ENCODE measurements at places on chromosomes 7 and 10.

GRCh38 chr10:49622426-49623425 is 8.9 kb downstream of the CHAT start:
- no peak for DNase-seq

DNA sequence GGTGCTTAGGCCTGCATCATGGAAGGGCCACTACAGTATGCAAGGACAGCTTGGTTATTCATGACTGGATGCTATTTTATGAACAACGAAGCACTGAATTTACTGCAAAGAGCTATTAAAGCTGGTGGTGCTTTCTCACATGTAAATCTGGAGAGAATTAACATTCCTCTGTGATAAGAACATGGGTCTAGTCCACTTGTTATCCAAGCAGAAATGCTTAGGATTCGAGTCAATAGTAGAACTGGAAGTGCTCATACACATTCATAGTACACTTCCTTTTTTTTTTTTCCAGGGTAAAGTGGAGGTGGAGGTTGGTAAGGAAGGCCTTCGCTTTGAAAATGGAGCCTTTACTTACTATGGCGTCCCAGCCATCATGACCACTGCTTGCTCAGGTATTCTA is 35.0 kb downstream of the CNNM1 start:
- no peak for DNase-seq

DNA sequence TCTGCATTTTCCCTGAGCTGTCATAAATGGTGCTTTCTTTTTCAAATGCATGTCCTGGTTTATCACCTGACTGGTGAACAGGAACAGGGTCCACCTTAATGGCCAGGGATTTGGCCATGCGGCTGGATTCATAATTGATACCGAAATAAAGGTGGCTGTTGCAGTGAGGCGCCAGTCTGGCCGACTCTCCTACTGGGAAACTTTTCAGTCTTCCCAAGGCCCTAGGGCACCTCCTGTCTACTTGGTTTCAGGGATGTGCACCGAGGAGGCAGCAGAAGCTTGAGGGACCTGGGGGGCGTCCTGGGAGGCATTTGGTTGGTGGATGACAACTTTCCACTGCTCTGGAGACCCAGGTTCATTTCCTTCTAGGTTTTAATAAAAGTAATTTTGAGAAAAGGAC is 46.4 kb upstream of the FIGNL1 start:
- DNase-seq, result no peak

DNA sequence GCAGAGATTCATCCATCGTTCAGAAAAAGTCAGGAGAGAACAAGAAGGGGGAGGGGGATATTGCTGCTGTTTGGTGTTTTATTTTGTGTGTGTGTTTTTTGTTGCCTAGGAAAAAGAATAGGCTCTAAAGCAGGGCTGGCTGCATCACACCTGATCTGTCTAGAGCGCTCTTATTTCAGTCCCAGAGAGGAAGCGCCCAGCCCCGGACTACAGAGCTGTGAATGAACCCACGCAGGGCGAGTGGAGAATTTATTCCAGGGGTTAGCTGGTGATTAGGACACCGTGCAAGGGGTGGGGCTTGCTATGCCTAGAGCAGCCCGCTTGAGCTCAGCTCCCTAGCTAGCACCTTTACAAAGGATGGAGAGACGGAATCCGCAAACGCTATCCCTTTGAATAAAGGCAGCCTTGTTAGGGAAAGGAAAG is 621 bp upstream of the FAM13C start:
- DNase-seq, result no peak

DNA sequence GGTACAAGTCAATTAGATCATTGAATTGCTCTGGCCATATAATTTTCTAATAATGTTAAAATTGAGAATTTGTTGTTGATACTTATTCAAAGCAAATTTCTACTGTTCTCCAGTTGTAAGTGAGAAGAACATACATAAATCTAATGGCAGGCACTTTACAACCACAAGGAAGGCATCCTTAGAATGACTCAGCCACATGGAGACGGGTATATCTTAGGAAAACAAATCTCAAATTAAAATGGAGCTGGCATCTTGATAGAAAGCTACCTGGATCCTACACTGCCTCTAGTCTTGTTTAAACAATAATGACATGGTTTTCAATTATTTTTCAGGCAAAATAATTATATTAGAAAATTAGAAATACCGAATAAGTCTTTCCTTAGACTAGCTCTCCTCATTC is 1183.7 kb upstream of the SORCS1 start:
- DNase-seq, result no peak

- DNase-seq, result no peak
These were observed 83.9 kb downstream of the DNAJB9 start for GRCh38 chr7:108653526-108653925.

DNA sequence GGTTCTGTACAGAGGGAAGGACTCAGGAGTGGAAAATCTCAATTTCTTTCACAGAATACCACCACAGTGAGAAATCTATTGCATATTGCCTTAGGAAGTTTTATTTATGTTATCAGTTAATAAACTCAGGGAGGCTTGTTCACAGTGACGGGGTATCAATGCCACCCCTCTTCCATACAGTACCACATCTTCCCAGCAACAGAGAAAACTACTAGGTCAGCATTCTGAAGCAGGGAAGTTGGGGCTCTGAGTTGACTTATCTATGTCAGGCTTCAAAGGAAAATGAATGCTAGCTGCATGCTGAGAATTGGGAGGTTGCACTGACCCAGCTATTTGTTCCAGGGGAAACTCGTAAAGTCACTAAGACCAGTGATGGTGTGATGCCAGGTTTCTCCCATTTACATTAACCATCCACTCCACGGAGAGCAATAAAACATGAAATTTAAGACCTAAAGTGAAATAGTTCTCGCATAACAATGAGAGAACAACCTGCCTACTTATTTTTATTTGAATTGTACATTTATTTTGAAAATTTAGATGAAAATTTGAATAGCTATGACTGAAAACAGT is 266.7 kb downstream of the RNLS start:
- DNase-seq, result no peak

- no peak for DNase-seq
These were observed 49.8 kb upstream of the TMEM273 start for GRCh38 chr10:49237985-49238384.

GRCh38 chr10:84194424-84195043 is at the start of gene CDHR1:
Gene CDHR1, plus strand, starts transcription at chr10:84194537. Its CDS starts 224 bp downstream, at chr10:84194761.
- peak; percentile 66 for DNase-seq

GRCh38 chr10:65377687-65378086 is 1548.1 kb upstream of the LRRTM3 start:
- no peak for DNase-seq

- no peak for DNase-seq
These were observed 27.9 kb downstream of the ADCYAP1R1 start for GRCh38 chr7:31079824-31080511.

DNA sequence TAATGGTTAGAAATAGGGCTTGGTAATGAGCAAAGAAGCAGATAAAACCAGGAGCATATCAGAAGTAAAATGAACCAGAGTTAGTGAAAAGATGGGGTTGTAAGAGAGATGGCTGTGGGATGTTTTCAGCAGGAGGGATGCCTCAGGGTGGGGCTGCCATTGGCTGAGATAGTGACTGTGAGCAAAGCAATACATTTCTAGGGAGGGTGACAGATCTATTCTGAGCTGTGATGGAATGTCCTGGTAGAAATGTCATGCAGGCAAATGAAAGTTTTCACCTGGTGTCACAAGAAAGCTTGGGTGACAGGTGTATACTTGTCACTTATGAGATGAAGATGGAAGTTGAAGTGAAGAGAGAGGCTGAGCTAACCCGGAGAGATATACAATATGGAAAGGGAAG is 435.9 kb downstream of the TNS3 start:
- no peak for DNase-seq

DNA sequence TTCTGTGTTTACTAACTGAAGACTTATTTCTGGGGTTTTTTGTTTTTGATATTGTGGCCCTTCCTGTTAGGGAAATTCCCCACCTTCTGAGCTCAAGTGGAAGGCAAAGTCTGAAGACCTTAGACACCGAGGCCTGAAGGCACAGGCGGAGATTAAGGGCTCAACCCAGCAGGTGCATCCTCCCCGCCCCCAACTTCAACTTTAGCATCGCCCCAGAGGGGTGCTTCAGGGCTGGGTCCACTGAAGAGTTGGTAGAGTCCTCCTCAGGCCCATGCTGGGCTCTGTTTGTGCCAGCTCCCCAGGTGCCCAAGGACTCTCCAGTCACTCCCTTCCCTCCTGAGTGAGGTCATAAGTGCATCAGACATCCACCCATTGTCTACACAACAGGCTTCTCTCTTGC is 9.4 kb upstream of the PPIA start:
- no peak for DNase-seq

- DNase-seq, result no peak
These were observed 260.7 kb downstream of the BICC1 start for GRCh38 chr10:58773341-58773740.

DNA sequence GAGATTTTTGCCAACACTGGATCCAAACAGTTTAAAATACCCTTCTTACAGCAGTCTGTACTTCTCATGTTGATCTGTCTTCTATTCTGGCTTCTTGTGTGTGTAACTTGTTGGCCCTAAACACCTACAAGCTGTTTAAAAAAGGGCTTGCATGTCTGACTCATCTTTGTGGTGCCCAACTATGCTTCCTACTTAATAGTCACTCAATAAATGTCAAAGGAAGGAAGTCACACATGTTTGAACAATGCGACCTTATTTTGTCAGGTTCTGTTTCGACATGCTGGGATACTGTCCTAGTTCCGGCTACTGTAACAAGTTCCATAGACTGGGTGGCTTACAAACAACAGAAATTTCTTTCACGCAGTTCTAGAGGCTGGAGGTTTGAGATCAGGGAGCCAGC is 9.4 kb upstream of the GRK5 start:
- DNase-seq, result no peak

DNA sequence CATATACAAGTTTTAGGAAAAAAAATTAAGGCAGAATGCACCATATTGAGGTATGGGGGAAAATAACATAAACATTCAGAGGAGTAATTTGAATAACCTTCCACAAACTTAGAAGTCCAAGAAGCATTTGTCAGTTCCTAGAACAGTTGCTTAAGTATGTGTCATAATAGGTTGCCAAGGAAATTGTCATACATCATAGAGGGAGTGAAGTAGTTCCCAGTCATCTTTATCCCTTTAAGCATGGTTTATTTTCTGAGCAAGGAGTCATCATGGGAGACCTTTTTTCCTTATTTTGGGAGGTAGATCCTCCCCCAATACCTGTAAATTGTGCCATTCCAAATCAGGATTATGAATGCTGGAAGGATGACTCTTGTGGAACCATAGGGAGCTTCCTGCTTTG is at the start of gene SSMEM1:
Gene SSMEM1, plus strand, starts transcription at position 219 of the 400 bp plus-strand sequence. Its CDS starts 51 bp downstream, at position 270.
- DNase-seq, result no peak

GRCh38 chr7:50497968-50498367 is 47.8 kb upstream of the FIGNL1 start:
- no peak for DNase-seq

DNA sequence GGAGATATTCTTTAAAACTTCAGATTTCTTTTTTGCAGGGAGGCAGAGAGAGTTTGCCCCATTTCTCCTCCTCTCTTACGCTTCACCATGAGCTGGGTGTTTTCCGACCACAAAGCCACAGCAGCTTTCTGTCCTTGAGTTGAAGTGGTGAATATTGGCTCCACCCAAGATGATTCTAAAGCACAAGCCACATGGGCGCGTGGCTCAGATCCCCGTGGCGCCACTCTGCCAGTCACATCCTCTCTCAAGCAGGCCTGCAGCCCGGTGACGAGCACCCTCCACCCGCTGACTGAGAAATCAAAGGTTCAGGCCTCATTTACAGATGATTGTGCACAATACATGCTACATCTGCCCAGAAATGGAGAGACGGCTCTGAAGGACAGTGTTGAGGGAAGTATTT is 27.6 kb upstream of the RNF32 start:
- no peak for DNase-seq

DNA sequence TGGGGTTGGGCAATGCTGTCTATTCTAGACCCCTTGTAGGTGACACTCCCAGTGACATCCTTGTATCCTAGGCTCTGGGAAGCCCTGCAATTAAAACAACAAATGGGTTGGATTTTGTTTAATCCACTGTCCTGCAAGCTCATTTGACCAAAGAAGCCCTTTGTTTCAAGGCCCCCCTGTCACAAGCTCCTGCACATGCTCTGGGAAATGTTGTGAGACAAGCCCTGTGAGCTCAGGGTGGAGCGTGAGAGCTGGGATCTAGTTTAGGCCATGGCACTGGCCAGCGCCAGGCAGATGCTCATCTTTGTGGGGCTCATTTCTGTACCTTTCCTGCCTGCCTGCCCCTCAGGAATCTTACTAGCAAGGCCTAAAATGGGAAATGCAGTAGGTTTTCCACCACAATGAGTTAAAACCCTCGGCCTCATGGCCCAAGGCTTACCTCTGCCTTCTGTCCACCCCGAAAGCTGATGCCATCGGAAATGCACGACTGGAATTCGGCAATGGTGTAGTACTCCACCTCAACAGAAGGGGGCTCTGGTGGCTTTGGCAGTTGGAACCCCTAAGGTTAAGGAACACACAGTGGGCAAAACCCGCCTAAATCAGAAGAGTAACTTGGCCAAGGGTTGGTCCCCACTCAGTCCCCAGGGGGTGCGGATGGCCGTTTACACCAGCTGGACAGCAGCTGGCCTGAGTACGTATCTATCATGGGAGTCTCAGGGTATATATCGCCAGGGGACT is 112.0 kb downstream of the NEURL1 start:
- peak; percentile 36 for DNase-seq

DNA sequence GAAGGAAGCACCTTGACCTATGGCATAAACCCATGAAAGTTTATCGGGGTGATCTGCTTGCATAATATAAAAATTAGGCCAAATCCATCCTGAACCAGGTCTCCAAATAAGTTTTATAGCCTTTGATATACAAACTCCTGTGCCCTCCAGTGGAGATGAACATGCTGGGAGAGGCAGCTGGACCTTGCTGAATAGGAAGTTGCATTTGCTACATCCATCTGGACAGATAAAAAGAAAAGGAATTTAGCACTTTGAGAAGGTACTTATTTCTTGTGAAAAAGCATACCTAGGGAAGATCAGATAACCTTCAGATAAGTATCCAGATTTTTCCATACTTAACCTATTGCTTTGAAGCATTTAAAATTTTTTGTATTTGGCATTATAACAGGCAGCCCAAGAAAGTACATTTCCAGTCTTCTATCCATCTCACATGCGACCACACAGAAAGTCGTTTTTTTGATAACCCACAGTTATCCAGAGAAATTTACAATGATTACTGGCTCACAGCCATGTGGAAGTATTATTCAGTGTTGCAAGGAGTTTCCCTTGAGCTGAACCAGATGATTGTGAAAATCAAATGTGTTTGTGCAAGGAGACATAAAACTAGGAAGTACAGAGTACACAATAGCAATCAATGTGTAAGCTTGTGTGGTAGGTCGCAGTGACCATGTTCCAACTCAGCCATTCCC is 124.4 kb upstream of the STK17A start:
- DNase-seq, result no peak

DNA sequence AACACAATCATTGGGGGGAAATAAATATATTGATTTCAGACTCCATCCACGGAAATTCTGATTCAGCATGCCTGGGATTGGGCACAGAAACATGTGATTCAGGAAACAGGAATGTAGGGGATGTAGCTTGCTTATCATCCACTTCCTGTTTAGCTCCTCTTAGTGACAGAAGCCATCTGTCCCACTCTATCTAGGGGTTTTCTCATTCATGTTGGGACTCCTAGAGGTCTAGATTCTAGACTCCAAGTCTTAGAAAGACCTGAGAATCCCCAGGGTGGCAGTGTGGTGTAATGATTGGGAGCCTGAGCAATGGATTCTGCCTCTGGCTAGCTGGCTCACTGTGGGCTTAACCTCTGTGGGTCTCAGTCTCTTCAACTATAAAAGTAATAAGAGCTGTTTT is 67.9 kb downstream of the CDK1 start:
- no peak for DNase-seq

GRCh38 chr7:141369422-141369821 is 181.8 kb upstream of the AGK start:
- no peak for DNase-seq

GRCh38 chr10:104077663-104078151 is 8.0 kb downstream of the COL17A1 start:
- DNase-seq, result no peak

- DNase-seq, result no peak
These were observed at the start of gene HOXA5 for GRCh38 chr7:27143023-27143949. Gene HOXA5, minus strand, starts transcription at chr7:27143681. Its CDS starts 74 bp downstream, at chr7:27143607.

Measured in germinal center (tissue), 1 donor.